IMR-90 (cell line): ENCODE measurements at places on chromosomes 6 and 20.

DNA sequence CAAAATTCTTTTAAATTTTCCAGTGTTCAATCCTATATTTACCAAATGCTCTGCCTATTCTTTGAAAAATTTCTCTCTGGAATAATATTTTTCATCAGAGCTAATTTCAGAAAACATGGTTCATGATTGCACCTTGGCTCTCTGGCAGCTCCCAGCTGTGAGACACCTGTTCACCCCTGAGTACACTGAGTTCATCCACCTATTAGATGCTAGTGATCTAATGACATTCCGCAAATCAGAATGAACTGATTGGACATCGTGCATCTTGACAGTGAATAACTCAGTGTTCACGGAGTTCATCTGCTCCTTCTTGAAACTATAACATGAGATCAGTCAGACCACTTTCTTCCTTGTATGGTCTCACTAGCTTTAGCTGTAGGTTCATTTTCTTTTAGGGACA lies 3.9 kb upstream of the SHPRH start:
- DNase-seq, result no peak

GRCh38 chr6:42383421-42384205 lies 68.1 kb downstream of the TRERF1 start:
- DNase-seq, result no peak

- peak; percentile 14 for DNase-seq
Measured at GRCh38 chr20:20237093-20237959, 130.6 kb upstream of the INSM1 start.

DNA sequence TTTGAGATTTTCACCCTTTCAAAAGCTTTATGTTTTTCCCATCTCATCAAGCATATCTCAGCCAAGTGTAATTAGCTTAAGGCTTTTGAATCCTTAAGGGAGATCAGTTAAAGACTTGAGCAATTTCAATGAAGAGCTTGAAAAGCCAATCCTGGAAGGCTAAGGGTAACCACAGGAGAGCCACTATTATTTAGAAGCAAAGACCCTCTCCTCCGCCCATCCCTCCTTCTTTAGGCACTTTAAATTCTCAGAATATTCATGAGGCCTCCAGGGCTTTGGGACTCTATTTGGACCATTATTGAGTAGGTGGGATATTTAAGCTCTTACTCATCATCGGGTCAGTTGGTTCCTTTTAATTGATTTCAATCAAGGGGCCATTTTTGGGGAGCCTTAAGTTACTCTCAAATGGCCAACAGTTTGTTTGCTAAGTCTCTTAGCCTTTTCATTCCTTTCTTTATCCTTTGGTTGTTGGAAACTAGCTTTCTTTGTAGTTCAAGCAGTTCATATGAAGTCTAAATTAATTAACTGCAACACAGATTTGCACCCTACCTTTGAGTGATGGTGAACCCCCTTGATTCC lies 567.2 kb downstream of the KIF16B start:
- DNase-seq, result no peak

- no peak for DNase-seq
Measured at GRCh38 chr20:54189630-54190029, 15.8 kb upstream of the CYP24A1 start.
